ENCODE measurements at places on chromosomes 5 and 9.

DNA sequence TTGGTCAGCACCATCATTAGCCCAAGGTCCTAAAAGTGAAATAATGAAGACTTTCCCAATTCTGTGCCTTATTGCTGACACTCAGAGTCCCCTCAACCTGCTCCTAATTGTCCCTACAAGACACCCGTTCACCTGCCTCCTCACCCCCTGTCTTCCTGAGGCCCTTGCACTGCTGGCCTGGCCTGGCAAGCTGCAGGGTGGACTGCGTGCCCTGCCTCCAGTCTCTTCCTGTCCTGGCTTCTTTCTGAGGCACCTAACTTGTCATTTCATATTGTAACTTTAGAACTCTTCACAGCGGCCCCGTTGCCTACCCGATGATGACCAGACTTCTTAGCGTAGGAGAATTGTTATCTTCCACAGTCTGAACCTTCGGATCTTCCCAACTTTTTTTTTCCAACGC is 153.9 kb downstream of the SMARCA2 start:
- DNase-seq = no peak

- no peak for DNase-seq
Measured at GRCh38 chr5:149271195-149271715, 404 bp upstream of the AFAP1L1 start.

- no peak for DNase-seq
Measured at GRCh38 chr5:132451387-132451786, 39.2 kb downstream of the IRF1 start.

GRCh38 chr9:136847088-136847825 is 2.0 kb upstream of the PHPT1 start:
- no peak for DNase-seq

DNA sequence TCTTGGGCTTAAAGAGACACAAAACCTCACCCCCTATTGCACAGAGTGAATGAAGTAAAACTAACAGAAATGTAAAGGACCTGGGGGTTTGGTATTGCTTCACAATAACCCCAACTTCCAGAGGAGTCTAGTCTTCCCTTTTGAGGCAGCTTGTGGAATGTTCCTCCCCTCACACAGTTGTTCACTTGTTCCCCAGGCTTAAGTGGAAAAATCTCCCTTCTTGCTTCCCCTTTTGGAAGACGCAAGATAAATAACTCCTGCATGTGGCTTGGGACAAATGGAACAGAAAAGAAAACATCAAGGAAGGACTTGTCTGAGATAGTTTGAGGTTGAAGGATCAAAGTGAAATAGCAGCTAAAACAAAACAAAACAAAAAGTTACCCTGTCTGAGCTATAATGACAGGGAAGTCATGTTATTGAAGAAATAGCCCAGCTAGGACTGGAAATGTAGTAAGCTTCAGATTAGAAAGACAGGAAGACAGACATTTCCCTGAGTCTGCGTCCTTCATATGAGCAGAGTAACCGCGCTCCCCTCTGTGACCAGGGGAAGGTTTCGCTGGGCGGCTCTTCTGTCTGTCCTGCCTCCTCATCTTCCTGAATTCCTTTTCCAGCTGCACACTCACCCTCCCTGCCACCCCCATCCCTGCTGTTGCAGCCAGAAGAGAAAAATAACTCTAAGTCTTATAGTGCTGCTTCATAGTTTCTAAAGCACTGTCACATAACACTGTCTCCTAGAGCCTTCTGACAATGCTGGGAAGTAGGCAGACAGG is 8.8 kb downstream of the SPARC start:
- no peak for DNase-seq

DNA sequence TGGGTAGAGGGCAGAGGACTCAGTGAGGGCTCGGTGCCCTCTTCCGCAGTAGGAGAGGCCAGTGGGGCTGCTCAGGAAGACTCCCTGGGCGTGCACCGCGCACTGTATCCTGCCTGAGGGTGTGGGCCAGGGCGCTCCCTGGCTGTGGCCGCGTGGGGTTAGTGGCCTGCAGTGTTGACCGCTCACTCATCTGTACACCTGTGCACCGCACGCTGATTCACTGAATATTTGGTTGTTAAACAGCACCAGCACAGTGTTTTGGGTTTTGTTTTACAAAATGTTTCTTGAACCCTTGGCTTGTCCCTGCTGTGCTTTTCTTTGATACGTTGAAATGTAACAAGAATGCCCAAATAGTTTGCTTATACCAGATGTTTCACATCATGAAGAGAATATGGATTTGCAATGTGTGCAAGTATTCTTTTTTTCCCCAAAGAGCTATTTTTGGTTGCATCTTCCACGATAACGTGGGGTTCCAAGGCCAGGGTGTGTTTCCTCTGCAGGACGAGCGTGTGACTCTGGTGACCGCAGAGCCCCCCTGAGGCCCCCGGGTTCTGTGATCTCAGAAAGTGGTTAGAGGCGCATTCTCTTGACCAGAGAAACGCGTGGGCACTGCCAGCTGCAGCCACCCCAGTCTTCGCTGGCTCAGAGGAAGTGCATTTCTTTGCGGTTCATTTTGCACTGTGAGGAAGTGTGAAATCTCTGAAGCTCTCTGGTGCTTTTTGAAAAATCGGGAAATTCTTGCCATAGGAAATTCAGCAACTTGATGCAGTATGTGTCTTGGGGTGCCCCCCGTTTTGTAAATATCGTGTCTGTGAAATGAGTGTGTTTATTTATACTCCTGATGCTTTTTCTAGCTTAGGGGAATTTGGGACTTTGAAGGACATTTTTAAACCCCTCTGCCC is 46.9 kb downstream of the AHRR start:
- DNase-seq = no peak

GRCh38 chr5:132689513-132689912 is 15.7 kb downstream of the IL4 start:
- DNase-seq = no peak

DNA sequence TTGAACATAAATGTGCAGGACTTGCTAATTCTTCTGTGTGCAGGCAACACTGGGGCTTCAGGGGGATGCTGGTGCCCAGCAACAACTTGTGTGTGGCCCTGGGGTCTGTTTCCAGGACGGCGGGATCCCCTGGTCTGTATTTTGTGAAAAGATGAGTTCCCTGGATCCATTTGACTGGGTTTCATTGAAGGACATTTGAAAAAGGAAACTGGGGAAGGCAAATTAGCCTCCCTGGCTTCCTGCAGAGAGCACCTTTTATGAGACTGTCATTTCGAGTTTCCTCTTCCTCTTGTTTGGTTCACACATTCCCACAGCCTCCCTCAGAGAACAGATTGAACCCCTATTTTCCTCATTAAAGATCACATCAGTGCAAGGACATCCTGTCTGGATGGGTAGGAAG is 63.1 kb downstream of the FOXI1 start:
- DNase-seq = no peak

DNA sequence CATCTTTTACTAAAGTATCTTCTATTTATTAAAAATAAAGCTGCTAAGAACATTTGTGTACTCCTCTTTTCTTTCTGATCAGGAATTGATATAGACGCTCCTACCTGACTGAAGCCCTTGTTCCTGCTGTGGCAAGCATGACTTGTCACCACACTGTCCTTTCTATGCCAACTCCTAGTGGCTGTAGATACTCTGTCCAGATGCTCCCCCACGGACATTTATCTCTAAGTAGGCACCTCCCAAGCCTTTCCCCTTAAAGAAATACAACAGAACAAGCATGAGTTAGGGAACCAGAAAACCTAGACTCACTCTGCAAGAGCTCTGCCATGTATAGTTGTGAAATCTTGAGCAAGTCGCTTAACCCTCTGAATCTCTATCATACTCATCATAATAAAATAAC is 53.2 kb downstream of the FAM114A2 start:
- no peak for DNase-seq

GRCh38 chr5:124550731-124551130 is 195.7 kb downstream of the ZNF608 start:
- no peak for DNase-seq

DNA sequence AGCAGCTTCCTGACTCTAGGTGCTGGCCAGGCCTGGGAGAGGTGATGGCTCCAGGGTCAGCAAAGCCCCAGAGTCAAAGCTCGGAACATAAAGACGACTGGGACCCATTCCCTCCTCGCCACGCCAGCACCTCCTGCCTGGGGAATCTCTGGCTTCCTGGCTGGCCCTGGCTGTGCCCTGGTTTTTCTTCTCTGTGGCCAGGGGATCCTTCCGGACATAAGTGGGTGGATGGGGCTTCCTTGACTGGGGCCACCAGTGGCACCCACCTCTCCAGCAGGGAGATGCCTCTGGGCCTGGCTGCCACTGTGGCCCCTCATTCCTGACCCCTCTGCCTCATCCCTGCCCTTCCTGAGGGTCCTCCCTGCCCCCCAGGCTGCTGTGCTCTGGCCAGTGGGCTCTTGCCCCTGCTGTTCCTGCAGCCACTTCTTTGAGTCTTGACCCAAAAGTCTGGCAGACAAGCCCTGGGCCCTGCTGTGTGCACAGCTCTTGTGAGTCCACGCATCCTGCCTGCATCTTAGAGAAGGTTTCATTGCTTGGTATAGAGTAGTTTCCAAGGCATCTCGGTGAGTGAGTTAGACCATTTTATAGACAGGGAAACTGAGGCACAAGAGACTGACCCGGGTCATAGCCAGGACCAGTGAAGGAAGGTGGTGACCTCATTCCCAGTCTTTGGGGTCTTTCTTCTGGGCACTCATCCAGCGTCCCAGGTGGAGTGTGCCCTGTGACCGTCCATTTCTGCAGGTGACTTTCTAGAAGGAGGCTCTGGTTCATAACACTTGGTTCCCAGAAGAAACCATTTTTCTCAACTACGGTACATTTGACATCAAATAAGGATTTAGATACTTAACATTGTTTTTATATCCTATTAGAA is 17.3 kb upstream of the LPCAT1 start:
- DNase-seq = no peak

- DNase-seq = peak; percentile 9
Measured at GRCh38 chr5:68932830-68933434, 160.9 kb upstream of the SLC30A5 start.

GRCh38 chr5:94196953-94197352 is 421.5 kb downstream of the KIAA0825 start:
- DNase-seq = no peak

DNA sequence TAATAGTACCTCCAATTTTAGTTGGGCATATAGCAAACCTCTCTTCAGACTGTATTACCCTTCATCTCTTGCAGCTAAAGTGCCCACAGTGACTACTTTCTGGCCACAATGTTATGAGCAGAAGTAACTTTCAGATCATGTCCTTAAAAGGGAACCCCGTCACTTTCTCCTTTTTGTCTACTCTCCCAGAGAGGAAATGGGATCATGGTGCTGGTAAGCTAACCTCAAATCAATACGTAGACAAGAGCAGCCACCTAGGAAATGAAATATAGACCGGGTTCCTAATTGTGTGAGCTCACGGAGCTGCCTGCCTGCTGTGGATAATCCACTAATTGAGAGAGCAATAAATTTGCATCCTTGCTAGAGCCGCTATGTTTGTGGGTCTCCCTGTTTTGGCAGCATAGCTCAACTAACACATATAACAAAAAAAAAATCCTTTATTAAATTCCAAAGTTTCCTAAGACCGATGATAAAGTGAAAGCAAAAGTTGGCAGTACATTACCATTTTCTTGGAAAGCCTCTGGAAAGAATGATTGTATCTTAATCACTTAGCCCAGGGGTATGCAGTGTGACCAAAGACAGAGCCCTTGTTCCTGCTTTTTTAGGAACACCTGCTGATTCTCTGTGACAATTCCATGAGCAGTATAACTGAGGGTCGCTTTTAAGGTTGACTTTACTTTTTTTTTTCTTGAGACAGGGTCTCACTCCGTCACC is 5.6 kb upstream of the IL7R start:
- DNase-seq = no peak

DNA sequence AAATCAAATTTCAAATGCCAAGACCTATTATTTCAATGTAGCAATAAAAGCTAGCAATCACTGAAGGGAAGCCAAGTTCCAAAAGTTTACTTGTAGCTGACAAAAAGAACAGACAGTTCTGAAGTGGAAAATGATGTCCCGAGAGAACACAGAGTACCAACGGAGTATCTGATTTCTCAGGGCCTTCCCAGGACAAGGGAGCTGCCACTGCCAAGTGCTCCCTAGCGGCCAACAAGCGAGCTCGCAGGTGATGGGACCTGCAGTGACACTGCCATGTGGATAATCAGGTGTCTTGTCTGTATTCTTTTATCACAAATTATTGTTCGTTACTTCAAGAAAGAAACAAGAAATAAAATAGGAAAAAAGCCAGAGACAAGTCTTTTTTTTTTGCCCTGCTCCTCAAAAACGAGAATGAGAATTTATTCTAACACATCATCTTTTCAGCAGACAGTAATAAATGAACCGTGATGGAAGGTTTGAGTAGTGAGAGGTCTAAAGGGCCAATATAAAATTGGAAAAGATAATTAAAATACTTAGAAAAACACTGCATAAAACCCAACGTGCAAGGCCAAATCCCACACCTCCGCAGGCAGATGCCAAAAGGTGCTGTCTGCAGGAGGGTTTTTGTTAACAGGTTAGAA is 159.4 kb downstream of the MYO10 start:
- DNase-seq = no peak

- no peak for DNase-seq
Measured at GRCh38 chr9:116484492-116485061, 202.5 kb upstream of the TRIM32 start.

GRCh38 chr5:167352801-167353200 is 938.6 kb upstream of the WWC1 start:
- no peak for DNase-seq

DNA sequence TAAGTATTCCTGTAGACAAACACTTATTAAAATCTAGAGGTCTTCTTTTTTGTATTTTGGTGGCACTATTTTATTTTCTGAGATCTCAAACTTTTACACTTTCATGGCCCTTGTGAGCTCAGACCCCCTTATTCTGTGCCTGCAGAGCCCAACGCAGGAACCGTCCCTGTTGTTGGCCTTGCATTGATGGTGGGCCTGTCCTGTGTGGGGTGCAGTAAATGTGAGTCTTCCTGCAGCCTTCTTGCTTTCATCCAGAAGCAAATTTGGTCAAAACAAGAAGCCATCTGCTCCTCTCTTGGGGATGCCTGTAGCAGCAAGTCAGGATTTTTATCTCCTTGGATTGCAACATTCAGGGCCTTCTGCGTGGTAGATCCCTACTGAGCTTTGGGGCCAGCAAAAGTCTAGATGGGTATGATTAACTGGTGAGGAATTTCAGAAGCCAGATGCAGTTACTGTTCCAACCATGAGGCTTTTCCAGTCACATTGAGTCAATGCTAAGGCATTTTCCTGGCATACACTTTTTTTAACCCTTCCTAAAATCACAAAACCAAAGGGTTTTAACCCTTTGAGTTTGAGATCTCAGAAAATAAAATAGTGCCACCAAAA is 31.7 kb downstream of the BASP1 start:
- DNase-seq = no peak

DNA sequence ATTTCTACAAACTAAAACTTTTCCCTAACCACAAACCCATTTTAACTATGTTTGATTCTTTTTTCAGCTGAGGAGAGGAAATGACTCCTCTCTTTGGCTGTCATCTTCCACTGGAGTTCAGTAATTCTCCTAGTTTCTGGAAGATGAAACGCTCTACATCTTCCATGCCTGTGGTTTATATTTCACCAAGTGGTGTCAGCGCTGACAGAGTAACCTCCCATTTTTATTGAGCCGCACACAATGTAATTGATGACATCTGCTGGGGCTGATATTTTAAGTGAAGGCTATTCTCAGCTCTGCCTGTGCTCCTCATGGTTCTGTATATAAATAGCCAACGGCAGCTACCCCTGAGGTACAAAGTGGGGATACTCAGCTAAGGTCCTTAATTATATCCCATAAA is 234.6 kb downstream of the SPOCK1 start:
- no peak for DNase-seq
